Spinal cord (tissue), 10 donors: ENCODE measurements at places on chromosomes 13 and 19. TPM values are rescaled to one million over a fixed set of nuclear protein-coding genes. Genes with fewer than 3 reads are reported as not detected.

DNA sequence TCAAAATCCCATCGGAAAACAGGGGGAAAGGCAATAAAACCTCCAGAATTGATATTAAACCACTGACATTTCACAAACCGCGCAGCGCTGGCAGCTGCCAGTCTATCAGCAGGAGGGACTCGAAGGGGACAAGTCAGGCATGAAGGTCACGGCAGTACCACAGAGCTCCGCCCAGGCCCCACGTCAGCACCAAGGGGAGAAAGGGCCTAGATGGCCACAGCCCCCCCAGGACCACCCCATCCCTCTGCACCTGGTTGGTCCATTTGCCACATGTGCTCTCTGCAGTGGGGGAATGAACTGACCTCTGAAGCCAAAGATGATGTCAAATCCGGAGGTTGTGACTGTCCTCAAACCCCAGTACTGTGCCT is 9.5 kb upstream of the VSTM2B start:
- H3K27me3 ChIP-seq = peaks cover 4% of the 10 kb centered on the region
- no peak overlapping the region for H3K27ac ChIP-seq
- H3K4me1 ChIP-seq = peaks cover 12% of the 10 kb centered on the region
- H3K4me3 ChIP-seq = no peak overlapping the region
- no peaks in the 10 kb centered on the region for H3K36me3 ChIP-seq
- no peak for DNase-seq

GRCh38 chr13:97011446-97012131 is 17.3 kb upstream of the OXGR1 start:
- no peak for DNase-seq
- no peak overlapping the region for H3K27ac ChIP-seq
- H3K36me3 ChIP-seq = no peaks in the 10 kb centered on the region
- no peaks in the 10 kb centered on the region for H3K27me3 ChIP-seq
- no peak overlapping the region for H3K4me3 ChIP-seq
- H3K4me1 ChIP-seq = no peaks in the 10 kb centered on the region

Gene ZNF580
- 3.5 TPM for total RNA-seq

- H3K36me3 ChIP-seq = peaks cover 12% of the 10 kb centered on the region
- H3K27ac ChIP-seq = no peak overlapping the region
- no peaks in the 10 kb centered on the region for H3K27me3 ChIP-seq
- no peak for DNase-seq
- peaks cover 14% of the 10 kb centered on the region for H3K4me1 ChIP-seq
- H3K4me3 ChIP-seq = no peak overlapping the region
Observed at GRCh38 chr19:45184115-45184514, 5.5 kb downstream of the BLOC1S3 start.

- H3K4me3 ChIP-seq = no peak overlapping the region
- DNase-seq = peak; percentile 30
- H3K27ac ChIP-seq = peak overlapping the region; percentile 79
- peaks cover 41% of the 10 kb centered on the region for H3K4me1 ChIP-seq
- no peaks in the 10 kb centered on the region for H3K36me3 ChIP-seq
Observed at GRCh38 chr13:40480012-40480914, 186.2 kb downstream of the FOXO1 start.

- no peak for DNase-seq
- H3K27ac ChIP-seq = peak within 1 kb of the TSS; percentile 86
- peaks cover 34% of the 10 kb centered on the region for H3K4me1 ChIP-seq
- peak within 1 kb of the TSS; percentile 75 for H3K4me3 ChIP-seq
Observed at GRCh38 chr19:18636969-18637629, at the start of gene KLHL26. TSS of gene KLHL26 (plus strand) at chr19:18637028. CDS start at chr19:18637055, 27 bp downstream.

DNA sequence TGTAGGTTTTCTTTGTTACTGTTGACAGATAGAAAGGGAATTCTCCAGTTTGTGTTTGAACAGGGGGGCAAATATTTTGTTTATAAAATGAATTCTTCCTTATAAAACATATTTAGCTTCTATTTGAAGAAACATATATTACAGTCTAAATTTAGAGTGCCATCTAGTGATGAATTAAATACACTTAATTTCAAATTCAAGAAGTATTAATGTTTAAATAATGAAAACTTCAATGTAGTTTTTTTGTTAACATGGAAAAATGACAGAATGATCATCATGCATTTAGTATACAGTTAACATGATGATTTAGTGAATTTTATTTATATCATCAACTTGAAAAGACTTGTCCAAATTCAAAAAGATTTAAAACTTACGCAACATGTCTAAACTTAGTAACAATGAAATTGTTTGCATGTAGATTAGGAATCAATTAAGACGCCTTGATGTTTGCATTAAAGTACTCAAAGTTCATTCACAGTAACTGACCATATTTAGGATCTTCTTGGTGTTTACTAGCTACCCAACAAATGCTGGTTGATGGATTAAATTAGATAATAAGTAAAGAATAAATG is 765.9 kb upstream of the SLITRK1 start:
- DNase-seq = no peak
- no peaks in the 10 kb centered on the region for H3K27me3 ChIP-seq
- H3K36me3 ChIP-seq = no peaks in the 10 kb centered on the region
- H3K4me3 ChIP-seq = no peak overlapping the region
- no peak overlapping the region for H3K27ac ChIP-seq

Gene RNF17
- total RNA-seq = 0.06 TPM

Gene CFAP97D2
- 0.22 TPM for total RNA-seq

Gene SUCLA2
- total RNA-seq = 67.3 TPM

Gene PLIN4
- 0.50 TPM for total RNA-seq

Gene TNFSF9
- 1.5 TPM for total RNA-seq

DNA sequence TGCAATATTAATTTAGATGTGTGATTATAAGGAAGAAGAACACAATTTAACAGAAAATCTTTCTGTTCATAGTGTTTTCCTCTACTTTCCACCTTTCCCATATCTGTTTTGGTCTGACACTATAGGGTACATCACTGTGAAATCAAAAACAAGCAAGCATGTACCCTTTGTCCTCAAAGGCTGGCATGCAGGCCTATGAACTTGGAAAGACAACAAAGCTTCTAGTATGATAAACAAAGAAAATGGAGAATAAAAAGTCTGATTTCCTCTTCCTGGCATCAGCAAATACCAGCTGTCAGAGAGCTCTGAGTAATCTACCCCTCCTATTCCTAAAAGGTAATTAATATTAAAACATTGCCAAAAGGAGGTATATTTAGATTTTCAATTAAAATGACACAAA is 5.6 kb upstream of the NEK3 start:
- H3K4me1 ChIP-seq = peaks cover 5% of the 10 kb centered on the region
- no peak overlapping the region for H3K4me3 ChIP-seq
- peaks cover 15% of the 10 kb centered on the region for H3K36me3 ChIP-seq
- no peaks in the 10 kb centered on the region for H3K27me3 ChIP-seq
- H3K27ac ChIP-seq = no peak overlapping the region
- no peak for DNase-seq

GRCh38 chr13:41459432-41460073 is 2.2 kb downstream of the RGCC start:
- peak overlapping the region; percentile 79 for H3K4me3 ChIP-seq
- DNase-seq = no peak
- H3K27me3 ChIP-seq = peaks cover 19% of the 10 kb centered on the region
- H3K4me1 ChIP-seq = peaks cover 28% of the 10 kb centered on the region
- peak overlapping the region; percentile 83 for H3K27ac ChIP-seq
- peaks cover 8% of the 10 kb centered on the region for H3K36me3 ChIP-seq

- H3K36me3 ChIP-seq = no peaks in the 10 kb centered on the region
- no peak for DNase-seq
- H3K27me3 ChIP-seq = no peaks in the 10 kb centered on the region
Observed at GRCh38 chr13:80237646-80238045, 103.3 kb downstream of the SPRY2 start.

- H3K27me3 ChIP-seq = no peaks in the 10 kb centered on the region
- no peaks in the 10 kb centered on the region for H3K36me3 ChIP-seq
- H3K4me3 ChIP-seq = no peak overlapping the region
- no peaks in the 10 kb centered on the region for H3K4me1 ChIP-seq
- no peak for DNase-seq
Observed at GRCh38 chr13:37475966-37476365, 122.6 kb downstream of the POSTN start.

DNA sequence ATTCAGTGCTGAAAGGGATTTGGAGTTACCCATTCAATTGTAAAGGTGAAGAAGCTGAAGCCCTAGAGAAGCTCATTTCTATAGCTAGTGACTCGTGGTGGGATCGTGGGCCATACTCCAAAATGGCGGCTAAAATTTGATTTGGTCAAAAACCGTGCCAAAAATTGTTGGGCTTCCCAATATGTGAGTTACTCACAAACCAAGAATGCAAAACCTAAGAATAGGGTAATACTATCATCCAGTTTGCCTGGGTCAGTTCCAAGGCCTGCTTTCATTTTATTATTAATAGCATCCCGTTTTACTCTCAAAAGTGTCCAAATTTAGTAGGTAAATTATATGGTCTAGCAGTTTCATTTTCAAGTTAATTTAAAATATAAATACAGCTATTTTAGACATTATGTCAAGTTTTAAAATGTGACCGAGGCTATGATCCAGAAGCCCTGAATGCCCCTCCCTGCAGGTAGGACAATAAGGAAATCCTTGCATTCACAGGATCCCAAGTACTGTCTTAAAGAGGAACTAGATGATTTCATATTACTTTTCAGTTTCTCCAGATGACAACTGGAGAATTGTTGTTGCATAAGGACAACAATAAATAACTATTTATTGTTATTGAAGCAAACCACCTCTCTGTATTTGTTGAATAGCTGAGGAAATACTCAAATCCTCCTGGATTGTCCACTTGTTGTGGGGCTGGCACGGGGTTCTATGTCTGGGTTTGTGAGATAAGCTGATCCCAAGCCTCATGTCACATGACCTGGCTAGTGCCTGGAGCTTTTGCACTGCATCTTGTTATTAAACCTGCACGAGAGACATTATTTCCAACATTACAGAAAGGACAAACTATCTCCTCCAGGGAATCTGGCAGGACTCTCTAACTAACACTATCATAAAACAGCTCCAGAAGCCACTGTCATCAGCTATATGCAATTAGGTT is 11.6 kb upstream of the RAP2A start:
- no peaks in the 10 kb centered on the region for H3K4me1 ChIP-seq
- H3K27ac ChIP-seq = no peak overlapping the region
- DNase-seq = no peak
- no peaks in the 10 kb centered on the region for H3K27me3 ChIP-seq
- no peaks in the 10 kb centered on the region for H3K36me3 ChIP-seq
- H3K4me3 ChIP-seq = no peak overlapping the region

Gene ATP8B3
- 1.1 TPM for total RNA-seq

Gene ZNF99
- 0.50 TPM for total RNA-seq

Gene CFD
- 6.5 TPM for total RNA-seq

GRCh38 chr13:34733721-34734120 is 208.3 kb upstream of the NBEA start:
- no peak overlapping the region for H3K27ac ChIP-seq
- DNase-seq = no peak
- H3K36me3 ChIP-seq = no peaks in the 10 kb centered on the region
- H3K4me1 ChIP-seq = no peaks in the 10 kb centered on the region
- H3K27me3 ChIP-seq = no peaks in the 10 kb centered on the region

Gene ZNF440
- total RNA-seq = 20.6 TPM

DNA sequence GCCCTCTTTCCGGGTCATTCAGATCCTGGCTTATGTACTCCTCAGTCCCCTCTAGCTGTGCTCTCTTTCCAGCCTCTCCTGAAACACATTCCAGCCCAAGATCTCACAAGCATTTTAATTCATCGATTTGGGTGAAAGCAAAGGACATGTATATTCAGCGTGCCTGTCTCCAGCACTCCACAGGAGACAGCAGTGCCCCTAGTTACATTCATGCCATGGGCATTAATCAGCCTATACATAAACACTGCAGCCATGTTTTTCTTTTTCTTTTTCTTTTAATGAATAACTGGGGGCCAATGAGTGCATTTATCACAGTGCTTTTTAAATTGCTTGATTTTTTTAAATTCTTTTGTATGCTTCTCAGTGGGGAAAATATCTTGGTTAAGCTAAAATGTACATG is 199.1 kb downstream of the DCT start:
- H3K4me1 ChIP-seq = no peaks in the 10 kb centered on the region
- H3K4me3 ChIP-seq = no peak overlapping the region
- no peak for DNase-seq
- no peaks in the 10 kb centered on the region for H3K36me3 ChIP-seq
- no peak overlapping the region for H3K27ac ChIP-seq
- H3K27me3 ChIP-seq = no peaks in the 10 kb centered on the region

GRCh38 chr19:13234518-13234917 is 84.3 kb downstream of the IER2 start:
- no peak for DNase-seq
- no peaks in the 10 kb centered on the region for H3K27me3 ChIP-seq
- no peak overlapping the region for H3K27ac ChIP-seq
- no peak overlapping the region for H3K4me3 ChIP-seq

GRCh38 chr13:103276775-103277498 is 210.7 kb upstream of the SLC10A2 start:
- no peak overlapping the region for H3K4me3 ChIP-seq
- no peaks in the 10 kb centered on the region for H3K27me3 ChIP-seq
- H3K27ac ChIP-seq = no peak overlapping the region
- DNase-seq = peak; percentile 34
- H3K36me3 ChIP-seq = no peaks in the 10 kb centered on the region

- H3K27ac ChIP-seq = no peak overlapping the region
- H3K4me3 ChIP-seq = no peak overlapping the region
- peaks cover 5% of the 10 kb centered on the region for H3K36me3 ChIP-seq
- no peak for DNase-seq
Observed at GRCh38 chr13:49932066-49932465, 4.1 kb downstream of the SPRYD7 start.

Gene ATP4B
- total RNA-seq = 1.4 TPM

DNA sequence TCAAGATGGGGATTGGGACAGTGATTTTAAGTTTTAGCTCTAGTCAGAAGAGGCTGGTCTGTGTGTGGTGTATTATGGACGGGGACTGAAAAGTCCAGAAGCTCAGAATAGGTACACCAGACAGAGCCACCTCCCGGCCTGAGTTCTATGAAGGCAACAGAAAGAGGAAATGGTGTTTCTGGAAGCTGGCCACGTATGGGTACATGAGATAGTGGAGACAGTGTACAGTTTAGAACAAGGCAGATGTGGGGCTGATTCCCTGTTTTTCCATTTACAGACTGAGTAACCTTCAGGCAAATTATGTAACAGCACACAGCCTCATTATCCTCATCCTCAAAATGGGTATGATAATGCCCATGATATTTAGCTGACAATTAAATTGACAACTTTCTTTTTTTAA is 1.3 kb downstream of the ZNF175 start:
- H3K4me1 ChIP-seq = peaks cover 5% of the 10 kb centered on the region
- no peak for DNase-seq
- peaks cover 2% of the 10 kb centered on the region for H3K27me3 ChIP-seq
- no peak overlapping the region for H3K4me3 ChIP-seq
- peaks cover 25% of the 10 kb centered on the region for H3K36me3 ChIP-seq

Gene CYP4F3
- 0.33 TPM for total RNA-seq

Gene ZNF737
- total RNA-seq = 48.5 TPM
